Activated T-cell treated with anti-CD3 and anti-CD28 coated beads, Interleukin-2, amount 50 U/mL, for 72 hours (primary cell): ENCODE measurements at places on chromosomes 11 and 22.

GRCh38 chr11:131511794-131512193 is 141.4 kb downstream of the NTM start:
- H3K4me3 ChIP-seq = no peak overlapping the region
- DNase-seq = no peak
- H3K4me1 ChIP-seq = no peaks in the 10 kb centered on the region
- H3K27ac ChIP-seq = no peak overlapping the region
- no peaks in the 10 kb centered on the region for H3K36me3 ChIP-seq

- no peak overlapping the region for H3K27ac ChIP-seq
- H3K4me3 ChIP-seq = no peak overlapping the region
- DNase-seq = no peak
- H3K4me1 ChIP-seq = no peaks in the 10 kb centered on the region
Observed at GRCh38 chr11:100068116-100068515, 619.0 kb upstream of the ARHGAP42 start.

- H3K27ac ChIP-seq = no peak overlapping the region
- no peak for DNase-seq
- H3K4me3 ChIP-seq = no peak overlapping the region
Observed at GRCh38 chr11:125075900-125076317, 12.8 kb downstream of the SLC37A2 start.

DNA sequence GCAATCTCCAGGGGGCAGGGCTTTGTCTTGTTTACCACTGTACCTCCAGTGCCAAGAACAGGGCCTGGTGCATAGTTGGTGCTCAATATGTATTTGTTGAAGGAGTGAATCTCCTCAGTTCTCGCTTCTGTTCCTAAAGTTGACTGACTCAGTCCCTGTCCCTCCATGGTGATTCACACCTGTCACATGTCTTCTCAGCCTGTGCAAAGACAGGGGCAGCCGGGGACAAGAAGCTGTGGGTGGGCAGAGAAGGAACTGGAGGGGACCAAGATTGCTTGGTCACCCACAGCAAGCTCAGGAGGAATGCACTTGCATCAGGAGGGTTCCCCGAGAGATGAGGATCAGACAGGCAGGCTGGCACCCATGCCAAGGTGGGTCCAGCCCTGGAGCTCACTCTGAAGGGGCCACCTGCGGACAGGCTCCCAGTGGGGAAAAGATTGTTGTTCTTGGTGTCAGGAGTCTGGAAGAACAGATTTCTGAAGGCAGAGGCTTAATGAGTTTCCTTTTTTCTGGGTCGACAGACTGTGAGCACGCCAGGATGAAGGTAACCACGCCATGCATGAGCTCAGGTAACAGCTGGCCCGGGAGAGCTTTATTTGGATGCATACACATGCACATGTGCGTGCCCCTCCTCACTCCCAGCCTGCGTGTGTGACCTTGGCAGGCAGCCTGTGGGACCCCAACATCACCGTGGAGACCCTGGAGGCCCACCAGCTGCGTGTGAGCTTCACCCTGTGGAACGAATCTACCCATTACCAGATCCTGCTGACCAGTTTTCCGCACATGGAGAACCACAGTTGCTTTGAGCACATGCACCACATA is 16.9 kb downstream of the IL17RA start:
- no peaks in the 10 kb centered on the region for H3K27me3 ChIP-seq
- H3K4me1 ChIP-seq = peaks cover 66% of the 10 kb centered on the region
- H3K4me3 ChIP-seq = no peak overlapping the region
- no peak for DNase-seq
- H3K27ac ChIP-seq = no peak overlapping the region
- peaks cover 20% of the 10 kb centered on the region for H3K36me3 ChIP-seq

DNA sequence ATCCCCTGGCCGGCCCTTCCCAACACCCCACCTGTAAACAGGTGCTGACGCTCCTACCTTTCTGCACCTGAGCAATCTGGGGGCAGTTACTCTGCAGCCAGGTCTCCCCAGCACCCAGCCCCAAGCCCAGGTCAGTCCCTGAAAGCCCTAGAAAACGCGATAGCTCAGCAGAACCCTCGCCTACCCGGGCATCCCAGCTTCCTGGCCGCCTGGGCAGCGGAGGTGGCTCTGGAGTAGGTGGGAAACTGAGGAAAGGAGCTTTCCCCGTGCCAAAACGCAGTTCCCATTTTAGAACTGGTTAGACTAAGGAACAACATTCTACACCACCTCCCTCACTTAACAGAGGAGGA is 445 bp downstream of the SYTL2 start:
- H3K27ac ChIP-seq = peak overlapping the region; percentile 89
- H3K4me1 ChIP-seq = peaks cover 36% of the 10 kb centered on the region
- peaks cover 16% of the 10 kb centered on the region for H3K27me3 ChIP-seq
- peak overlapping the region; percentile 96 for H3K4me3 ChIP-seq
